ENCODE measurements at places on chromosomes 6 and 20.

DNA sequence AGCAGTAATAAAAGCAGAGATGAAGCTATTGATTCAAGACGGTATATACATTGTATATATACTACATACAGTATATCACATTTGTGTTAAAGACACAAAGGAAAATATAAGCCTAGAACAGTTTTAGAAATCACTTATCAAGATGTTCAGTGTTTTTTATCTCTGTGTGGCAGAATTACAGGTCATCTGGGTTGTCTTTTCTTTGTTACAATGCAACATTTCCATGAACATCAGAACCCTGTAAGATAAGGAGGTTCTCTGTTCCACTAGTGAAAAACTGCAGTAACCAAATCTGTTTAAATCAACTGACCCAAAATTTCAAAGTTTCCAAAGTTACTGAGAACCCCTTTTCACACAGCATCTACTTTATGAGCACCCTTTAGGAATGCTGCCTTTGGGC is 42.2 kb downstream of the B4GALT5 start:
- DNase-seq: no peak

- DNase-seq: no peak
These were observed at the start of gene SSTR4 for GRCh38 chr20:23034721-23035671. Gene SSTR4, plus strand, starts transcription at chr20:23035312. Its CDS starts 172 bp downstream, at chr20:23035484.

DNA sequence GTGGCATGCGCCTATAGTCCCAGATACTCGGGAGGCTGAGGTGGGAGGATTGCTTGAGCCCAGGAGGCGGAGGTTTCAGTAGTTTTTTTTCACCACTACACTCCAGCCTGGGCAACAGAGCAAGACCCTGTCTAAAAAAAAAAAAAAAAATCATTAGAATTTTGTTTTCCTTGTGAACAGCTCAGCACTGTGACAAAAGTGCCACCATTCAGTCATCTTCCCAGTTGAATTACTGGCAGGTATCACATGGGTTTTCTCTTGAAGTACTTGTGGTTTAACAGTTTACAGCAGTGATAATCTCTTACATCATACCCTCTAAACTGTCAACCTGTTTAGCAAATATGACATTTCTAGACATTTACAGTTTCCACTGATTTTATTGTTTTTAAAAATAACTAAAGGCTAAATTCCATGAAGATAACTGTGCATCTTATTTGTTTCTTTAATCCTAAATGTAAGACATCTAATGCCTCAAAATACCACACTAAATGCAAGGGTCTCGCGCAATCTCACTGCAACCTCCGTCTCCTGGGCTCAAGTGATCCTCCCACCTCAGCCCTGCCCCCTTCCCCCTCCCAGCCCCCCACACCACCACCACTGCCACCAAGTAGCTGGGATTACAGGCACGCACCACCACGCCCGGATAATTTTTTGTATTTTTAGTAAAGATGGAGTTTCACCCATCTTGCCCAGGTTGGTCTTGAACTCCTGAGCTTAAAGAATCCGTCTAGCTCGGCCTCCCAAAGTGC is 7.0 kb downstream of the TRPC4AP start:
- DNase-seq: no peak

DNA sequence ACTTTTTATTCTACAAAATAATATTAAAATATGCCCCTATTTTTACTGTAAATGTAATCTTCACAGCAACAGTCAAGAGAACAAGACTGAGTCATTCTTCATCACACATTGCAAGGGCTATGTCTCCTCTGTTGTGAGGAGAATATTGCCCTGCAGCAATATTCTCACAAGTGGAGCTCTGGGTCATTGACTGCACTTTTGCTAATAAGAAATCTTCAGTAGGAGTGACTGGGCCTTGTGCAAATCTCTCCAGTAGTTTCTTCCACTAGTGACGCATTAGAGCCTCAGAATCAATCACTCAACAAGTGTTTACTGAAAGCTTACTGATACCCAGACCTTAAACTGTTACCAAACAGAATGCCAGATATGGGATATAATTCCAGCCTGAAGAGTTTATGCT is 49.1 kb downstream of the LAMA2 start:
- DNase-seq: no peak

DNA sequence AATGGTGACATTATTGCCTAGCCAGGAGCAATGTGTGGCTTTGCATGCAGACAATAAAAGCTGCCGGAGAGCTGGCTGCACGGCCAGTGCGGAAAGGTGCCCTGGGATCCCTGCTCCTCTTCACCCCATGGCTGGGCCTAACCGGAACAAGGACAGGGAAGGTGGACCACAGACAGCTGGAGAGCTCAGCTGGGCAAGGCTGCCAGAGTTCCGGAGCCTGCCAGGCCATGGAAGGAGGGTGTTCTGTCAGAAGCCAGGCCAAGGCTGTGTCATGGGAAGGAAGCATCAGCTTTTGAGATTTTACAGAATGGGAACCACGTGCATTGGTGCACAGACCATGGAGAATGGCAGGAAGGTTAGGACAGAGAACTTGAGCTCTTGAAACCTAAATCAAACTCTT is 25.0 kb downstream of the MAP1LC3A start:
- no peak for DNase-seq

DNA sequence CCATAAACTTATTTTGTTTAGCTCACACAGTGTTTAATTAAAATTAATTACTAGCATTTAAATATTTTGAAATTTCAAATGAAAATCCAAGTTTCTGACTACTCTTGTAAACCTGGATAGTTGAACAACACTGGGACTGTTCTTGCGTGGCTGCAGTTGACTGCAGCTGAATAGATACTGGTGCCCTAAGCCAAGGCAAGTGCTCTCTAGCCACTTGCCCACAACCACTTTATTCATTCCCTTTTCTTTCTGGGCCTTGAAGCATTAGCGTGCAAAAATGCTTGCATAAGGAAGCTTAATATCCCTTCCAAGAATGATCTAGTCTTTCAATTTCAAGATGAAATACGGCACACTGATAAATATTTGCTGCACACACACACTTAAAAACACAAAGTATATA is 676.0 kb upstream of the MARCKS start:
- no peak for DNase-seq

GRCh38 chr6:25606151-25606550 is 45.9 kb upstream of the SCGN start:
- no peak for DNase-seq

GRCh38 chr20:51373713-51374455 is 168.6 kb downstream of the NFATC2 start:
- no peak for DNase-seq

- DNase-seq: no peak
These were observed 57.8 kb downstream of the AGPAT4 start for GRCh38 chr6:161215876-161216615.

DNA sequence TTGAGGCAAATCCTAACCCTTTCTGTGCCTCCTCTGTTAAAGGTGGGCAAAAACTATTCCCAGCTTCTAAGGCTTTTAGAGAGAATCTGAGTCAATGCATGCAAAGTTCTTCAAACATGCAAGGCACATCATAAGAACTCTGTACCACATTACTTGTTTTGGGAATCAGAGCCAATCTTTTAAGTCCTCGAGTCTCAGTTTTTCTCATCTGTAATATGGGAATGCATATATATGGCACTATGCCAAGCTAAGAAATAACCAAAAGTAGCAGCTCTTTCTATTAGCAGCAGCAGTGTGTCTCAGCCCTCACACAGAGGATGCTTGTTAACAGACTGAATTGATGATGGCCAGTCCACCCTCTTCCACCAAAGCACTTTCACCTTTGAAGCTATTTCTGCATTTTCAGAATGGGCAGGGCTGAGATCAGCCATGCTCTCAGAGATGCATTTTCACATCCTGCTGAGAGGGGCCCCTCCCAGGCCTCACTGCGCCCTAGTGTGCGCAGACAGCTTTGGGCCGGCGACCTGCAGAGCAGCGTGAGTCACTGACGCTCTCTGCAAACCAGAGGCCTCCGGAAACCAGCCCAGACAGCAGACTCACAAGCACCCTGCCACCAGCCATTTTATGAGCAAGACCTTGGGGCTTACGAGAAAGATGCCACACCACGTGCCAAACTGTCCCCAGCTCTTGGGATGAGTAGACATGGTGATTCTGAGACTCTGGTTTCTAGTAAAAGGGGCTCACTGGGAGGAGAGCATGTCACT is 138.0 kb downstream of the NFATC2 start:
- no peak for DNase-seq

DNA sequence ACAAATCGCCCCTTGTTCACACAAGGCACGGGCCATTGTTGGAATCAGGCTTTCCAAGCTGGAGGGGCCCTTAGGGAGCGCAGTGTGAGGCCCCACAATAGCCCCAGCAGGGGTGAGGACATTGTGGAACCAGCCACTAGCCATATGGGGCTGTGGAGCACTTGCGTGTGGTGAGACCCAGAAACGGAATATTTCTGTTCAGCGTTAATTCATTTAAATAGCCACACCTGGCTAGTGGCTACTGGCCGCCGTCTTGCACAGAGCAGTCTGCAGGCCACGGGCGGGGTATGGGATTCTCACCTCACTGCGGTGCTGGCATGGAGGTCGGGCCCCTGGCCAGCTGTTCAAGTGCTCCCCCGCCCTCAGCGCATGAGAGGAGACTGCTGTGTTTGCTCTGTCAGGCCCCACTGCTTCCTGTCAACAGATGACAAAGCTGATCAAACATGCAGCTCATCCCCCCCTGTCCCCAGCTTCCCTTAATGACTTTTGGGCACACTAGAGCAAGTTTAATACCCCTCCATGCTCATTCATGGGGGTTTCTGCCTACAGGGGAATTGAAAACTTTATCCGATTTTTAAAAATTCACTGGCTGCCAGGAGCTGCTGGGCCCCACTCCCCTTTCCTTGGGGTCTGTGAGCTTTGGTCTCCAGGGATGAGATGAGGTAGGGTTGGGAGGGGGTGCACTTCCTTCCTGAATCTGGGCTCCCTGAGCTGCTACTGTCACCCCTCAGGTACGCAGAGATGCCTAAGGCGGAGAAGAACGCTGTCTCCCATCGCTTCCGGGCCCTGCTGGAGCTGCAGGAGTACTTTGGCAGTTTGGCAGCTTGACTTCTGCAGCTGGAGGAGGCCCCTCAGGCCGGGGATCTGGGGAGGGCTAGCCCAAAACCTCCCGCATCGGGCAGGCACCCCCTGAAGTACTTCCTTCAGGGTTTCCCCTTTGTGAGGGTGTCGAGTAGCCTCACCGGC is 13.6 kb downstream of the ITPA start:
- DNase-seq: no peak

DNA sequence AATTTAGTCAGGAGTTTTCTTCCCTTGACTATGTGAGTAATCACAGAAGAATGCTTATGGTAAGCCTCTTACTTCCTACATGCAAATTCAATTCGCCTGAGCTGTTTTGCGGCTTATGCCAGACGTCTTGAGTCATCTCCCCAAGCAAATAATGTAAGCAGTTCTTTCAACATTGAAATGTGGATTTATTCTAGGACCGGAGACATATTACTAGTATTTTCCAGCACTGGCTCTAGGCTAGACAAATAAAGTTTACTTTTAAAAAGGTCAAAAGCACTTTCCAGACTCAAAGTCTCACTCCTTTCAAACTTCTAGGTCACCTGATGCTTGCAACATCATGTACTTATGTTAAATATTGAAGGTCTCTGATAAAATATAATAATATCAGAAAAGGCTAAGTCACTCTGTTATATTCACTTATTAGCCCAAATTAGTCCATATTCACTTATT is 38.1 kb upstream of the NOX3 start:
- no peak for DNase-seq

- DNase-seq: no peak
These were observed 22.2 kb downstream of the RNF24 start for GRCh38 chr20:3993109-3993508.

DNA sequence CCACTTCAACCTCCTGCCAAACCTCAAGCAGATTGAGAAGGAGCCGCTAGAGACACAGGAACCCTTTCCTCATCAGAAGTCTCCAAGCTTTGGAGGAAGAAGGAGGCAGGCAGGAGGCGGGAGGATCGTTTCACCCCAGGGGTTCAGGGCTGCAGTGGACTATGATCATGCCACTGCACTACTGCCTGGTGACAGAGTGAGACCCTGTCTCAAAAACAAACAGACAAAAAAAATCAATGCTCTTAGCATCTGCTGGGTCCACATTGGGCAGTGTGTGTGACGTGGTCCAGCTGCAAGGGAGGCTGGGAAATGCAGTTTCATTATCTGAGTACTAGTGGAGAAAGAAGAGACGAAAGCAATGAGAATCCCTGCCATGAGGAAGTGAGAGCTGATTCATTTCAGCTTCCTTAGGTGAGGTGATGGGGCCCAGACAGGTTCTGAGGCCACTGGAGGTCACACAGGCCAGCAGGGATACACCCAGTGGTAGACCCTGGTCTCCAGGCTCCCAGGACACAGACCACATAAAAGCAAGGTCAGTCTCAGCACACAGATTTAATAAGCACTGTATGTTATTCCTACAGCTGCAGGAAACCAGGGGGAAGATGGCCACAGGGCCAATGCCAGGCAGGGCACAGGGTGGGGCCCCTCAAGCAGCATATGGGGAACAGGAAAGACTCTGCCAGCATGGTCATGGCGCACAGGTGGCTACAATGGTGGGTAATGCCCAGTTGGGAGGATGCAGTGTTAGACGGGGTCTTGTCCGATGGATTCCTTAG is 4.3 kb downstream of the GFRA4 start:
- DNase-seq: no peak

- no peak for DNase-seq
These were observed 1.7 kb upstream of the RPL7L1 start for GRCh38 chr6:42877695-42878094.

- no peak for DNase-seq
These were observed 146.7 kb upstream of the ID4 start for GRCh38 chr6:19690325-19691075.

DNA sequence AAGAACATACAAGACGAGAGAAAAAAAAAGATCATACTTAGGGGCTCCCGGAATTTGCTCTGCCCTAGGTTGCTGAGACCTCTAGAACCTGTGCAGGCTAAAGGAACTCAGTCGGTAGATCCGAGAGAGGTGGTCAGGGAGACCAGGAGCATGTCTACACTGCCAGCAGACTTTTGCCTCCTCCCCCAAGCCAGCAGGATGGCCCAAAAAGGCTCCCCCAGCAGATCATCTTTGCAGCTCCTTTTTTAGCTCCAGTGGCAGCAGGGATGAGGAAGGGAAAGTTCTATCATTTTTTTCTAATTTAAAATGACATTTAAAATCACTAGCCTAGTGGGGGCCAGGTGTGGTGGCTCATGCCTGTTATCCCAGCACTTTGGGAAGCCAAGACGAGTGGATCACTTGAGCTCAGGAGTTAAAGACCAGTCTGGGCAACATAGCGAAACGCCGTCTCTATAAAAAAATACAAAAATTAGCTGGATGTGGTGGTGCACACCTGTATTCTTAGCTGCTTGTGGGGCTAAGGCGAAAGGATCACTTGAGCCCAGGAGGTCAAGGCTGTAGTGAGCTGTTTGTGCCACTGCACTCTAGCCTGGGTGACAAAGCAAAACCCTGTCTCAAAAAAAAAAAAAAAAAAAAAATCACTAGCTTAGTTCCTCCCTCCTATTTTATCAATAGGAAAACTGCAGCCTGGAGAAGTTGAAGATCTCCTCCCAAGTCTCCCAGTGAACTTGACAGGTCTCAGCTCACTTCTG is 69.3 kb upstream of the MYL9 start:
- DNase-seq: no peak

DNA sequence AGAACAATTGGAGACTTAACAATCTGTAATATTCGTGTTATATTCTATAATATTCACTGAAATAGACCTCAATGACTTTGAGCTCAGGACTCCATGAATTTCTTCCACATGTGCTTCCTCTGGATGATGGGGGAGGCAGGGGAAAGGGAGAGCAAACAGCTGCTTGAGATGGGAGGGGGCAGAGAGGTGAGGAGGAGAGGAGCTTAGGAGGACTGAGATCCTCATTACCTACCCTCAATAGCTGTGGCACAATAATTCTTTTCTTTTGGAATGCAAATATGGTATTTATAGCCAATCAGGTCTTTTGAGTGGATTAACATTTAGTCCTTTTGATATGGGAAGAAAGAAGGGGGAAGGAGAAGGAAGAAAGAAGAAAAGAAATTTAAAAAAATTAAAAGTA is 64.1 kb upstream of the ZNF217 start:
- no peak for DNase-seq

- DNase-seq: no peak
These were observed 75.4 kb downstream of the RPP40 start for GRCh38 chr6:4928426-4928825.

All from activated naive CD8-positive, alpha-beta T cell treated with anti-CD3 and anti-CD28 coated beads, Interleukin-2, amount 50 U/mL, for 16 hours (primary cell).